CD4-positive, alpha-beta T cell treated with Interleukin-2 at 100 ng/mL for 4 hours (primary cell): ENCODE measurements at places on chromosomes 5 and 9.
A peak's percentile ranks its signal among the peaks of the same experiment; 100 is the strongest.

- DNase-seq, result peak; percentile 46
Measured at GRCh38 chr9:93463638-93464248, 10.4 kb upstream of the FAM120AOS start.

GRCh38 chr9:121658166-121658565 is 6.7 kb downstream of the DAB2IP start:
- no peak for DNase-seq

DNA sequence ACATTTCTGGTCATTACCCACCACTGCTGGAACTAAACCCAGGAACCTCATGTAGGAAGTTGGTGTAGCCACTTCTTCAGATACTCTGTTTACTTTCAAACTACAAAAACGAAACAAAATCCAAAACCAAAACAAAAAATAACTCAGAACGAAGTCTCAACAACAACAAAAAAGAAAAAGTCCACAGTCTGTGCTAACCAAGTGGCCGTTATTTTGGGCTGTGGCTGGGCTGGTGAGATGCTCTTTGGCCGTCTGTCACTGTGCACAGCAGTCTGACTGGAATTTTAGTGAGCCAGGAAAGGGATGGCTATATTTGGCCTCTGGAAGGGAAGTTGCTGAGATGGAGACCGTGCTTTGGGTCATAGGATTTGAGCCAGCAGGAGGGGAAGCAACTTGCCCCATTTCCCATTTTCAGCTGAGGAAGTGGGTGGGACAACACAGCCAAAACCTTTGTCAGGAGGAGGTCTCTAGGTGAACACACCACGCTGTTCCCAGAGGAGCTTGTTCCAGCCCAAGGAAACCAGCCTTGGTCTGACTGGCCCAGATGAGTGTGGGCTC is 334.1 kb downstream of the ZSWIM6 start:
- DNase-seq, result no peak

- no peak for DNase-seq
Measured at GRCh38 chr5:51521583-51521982, 138.3 kb downstream of the ISL1 start.

GRCh38 chr5:43352915-43353314 is 39.7 kb upstream of the HMGCS1 start:
- no peak for DNase-seq

- no peak for DNase-seq
Measured at GRCh38 chr5:54324651-54325271, 14.4 kb upstream of the ARL15 start.

DNA sequence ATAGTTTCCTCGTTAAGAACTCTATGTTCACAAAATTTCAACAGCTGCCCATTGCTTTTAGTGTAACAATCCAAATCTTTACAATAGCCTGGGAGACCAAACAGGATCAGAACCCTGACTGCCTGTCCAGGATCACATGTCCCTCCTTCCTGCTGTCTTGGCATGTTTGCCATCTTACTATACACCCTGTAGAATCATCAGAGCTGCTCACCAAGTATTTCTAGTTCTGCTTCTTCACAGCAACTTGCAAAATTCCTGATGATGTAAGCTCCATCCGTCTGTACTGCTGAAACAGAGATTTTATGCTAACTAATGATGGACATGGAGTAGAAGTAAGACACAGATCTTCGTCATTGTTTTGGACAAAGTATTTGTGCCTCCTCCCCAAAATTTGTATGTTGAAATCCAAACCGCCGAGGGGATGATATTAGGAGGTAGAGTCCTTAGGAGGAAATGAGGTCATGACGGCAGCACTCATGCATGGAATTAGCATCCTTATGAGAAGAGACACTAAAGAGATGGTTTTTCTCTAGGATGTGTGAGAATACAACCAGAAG is 464.9 kb upstream of the BRINP1 start:
- DNase-seq, result no peak
